Stimulated activated CD8-positive, alpha-beta memory T cell treated with anti-CD3 and anti-CD28 coated beads, Interleukin-15, amount 100 ng/mL, for 4 hours (primary cell): ENCODE measurements at places on chromosomes 4 and X.

DNA sequence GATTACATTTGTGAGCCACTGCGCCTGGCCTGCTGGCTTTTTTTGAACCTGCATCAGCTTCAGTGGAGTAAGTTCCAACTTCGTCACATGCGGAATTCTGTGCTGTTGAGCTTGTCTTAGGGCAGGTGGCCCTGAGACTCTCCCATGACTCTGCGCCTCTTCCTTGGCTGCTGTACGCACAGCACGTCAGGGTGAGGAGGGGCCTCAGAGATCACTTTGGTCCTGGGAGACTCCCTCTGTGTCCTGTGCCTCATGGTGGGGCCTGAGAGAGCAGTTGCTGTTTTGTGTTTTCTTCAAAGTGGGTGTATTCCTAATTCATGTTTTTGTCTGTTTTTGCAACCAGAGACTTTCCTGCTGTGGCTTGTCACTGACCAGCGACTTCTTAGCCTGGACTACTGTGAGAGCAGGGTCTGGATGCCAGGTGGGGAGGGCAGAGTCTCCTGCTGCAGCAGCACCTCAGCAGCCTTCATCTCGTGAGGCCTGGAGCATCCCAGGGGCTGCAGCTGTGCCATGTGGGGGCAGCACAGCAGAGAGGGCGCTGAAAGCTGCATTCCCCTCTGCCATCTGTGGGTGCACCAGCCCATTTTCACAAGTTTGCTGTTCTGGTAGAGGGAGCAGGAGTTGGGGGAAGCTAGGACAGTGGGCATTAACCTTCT lies 107.8 kb downstream of the TNIP2 start:
- DNase-seq: no peak

- no peak for DNase-seq
These were observed 31.5 kb downstream of the PRPS1 start for GRCh38 chrX:107659768-107660167.

GRCh38 chrX:130147631-130148030 lies 18.0 kb downstream of the AIFM1 start:
- DNase-seq: no peak

GRCh38 chrX:12978205-12979025 lies 3.5 kb downstream of the TMSB4X start:
- DNase-seq: peak; percentile 54

- no peak for DNase-seq
These were observed 244.7 kb downstream of the PALLD start for GRCh38 chr4:168741281-168742173.

DNA sequence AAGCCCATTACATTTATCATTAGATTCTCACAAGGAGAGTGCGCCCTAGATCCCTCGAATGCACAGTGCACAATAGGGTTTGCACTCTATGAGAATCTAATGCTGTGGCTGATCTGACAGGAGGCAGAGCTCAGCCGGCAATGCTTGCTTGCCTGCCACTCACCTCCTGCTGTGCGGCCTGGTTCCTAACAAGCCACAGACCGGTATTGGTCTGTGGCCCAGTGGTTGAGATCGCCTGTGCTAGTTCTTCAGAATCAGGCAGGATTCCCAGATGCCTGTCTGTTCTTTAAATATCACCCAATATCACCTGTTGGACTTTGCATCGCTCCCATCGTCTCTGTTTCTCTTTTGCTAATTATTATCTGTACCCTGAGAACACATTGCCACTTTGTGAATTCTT lies 14.0 kb downstream of the DSPP start:
- DNase-seq: no peak

- DNase-seq: no peak
These were observed 12.4 kb upstream of the PACRGL start for GRCh38 chr4:20687864-20688263.
